ENCODE measurements at places on chromosomes 2 and 18.

DNA sequence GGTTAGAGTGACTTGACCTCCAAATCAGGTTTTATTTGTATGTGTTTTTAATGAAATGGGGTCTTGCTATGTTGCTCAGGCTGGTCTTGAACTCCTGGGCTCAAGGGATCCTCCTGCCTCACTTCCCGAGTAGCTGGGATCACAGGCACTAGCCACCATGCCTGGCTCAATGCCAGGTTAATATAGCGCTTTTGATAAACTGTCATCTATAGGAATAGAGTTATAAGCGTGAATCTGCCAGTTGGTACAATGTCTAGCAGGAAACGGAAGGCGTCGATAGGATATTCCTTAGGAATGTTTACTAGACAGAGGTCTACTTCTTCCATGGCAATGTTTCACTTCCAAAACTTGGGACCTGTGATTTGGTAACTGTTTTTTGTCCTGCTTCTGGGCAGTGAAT, 25.5 kb downstream of the CLUL1 start:
- no peak for DNase-seq

DNA sequence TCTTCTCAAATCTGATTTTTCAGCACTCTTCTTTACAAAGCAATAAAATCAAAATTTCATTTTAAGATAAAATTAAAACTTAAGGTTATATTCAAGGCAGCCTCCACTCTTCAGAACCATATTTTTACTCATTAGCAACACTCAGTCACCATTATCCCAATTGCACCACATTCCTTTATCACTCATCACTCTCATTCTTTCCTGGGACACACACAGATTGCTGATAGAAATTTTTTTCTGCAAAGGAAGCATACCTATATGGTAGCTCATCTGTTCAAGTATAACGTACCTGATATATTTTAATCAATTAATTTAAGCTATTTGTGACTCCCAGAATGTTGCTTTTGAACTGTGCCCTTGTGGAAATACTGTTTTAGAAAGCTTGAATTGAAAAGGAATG, 1559.3 kb upstream of the ZEB2 start:
- DNase-seq, result no peak

GRCh38 chr2:100642425-100642824, 79.6 kb downstream of the PDCL3 start:
- DNase-seq, result no peak

DNA sequence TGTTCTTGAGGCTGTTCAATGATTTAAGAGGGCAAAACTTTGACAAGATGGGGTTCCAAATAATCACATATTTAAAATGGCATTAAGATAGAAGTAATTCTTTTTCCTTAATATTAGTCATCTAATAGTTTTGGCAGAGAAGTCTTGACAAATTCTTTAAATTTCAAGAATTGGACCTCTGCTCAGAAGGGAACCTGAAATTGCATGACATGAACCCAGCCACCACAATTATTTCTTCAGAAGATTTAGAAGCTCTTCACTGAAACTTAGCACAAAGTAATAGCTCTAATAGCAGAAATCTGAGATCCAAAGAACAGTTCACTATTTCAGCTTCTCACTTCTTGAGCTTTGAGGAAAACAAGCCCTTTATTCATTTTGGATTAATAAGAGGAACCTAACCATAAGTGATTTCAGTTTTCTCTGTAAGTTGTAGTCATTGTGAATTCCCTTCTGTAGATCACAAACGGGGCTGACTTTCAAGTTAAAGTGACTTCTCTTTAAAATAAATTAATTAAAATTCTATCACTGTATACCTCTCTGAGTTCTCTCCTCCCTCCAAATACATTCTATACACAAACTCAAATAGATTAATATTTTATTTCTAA, 100.6 kb upstream of the ITGA4 start:
- DNase-seq, result no peak

GRCh38 chr2:240603081-240603835, 16.7 kb downstream of the CAPN10 start:
- no peak for DNase-seq

Data from stimulated activated CD4-positive, alpha-beta T cell treated with anti-CD3 and anti-CD28 coated beads, TNF-alpha, amount 100 ng/mL, for 48 hours (primary cell).